ENCODE measurements at places on chromosomes 7 and 10. TPM values are rescaled to one million over a fixed set of nuclear protein-coding genes. Genes with fewer than 3 reads are reported as not detected.
A peak's percentile ranks its signal among the peaks of the same experiment; 100 is the strongest.

The PKD2L1 gene
- not detected for total RNA-seq

GRCh38 chr7:16648551-16648950 is 2.6 kb downstream of the BZW2 start:
- peak overlapping the region; percentile 79 for H3K27ac ChIP-seq
- no peak for DNase-seq
- H3K27me3 ChIP-seq, result no peaks in the 10 kb centered on the region

The MYO3A gene
- not detected for total RNA-seq

- H3K36me3 ChIP-seq, result no peaks in the 10 kb centered on the region
- H3K27ac ChIP-seq, result no peak overlapping the region
- peaks cover 14% of the 10 kb centered on the region for H3K4me1 ChIP-seq
- H3K27me3 ChIP-seq, result no peaks in the 10 kb centered on the region
These were observed 131.1 kb downstream of the CNNM2 start for GRCh38 chr10:103049237-103049636.

GRCh38 chr7:69638674-69639073 is 40.4 kb downstream of the AUTS2 start:
- no peak overlapping the region for H3K4me3 ChIP-seq
- H3K36me3 ChIP-seq, result no peaks in the 10 kb centered on the region
- no peaks in the 10 kb centered on the region for H3K27me3 ChIP-seq
- no peak overlapping the region for H3K27ac ChIP-seq
- DNase-seq, result no peak

The GIMAP4 gene
- 62.1 TPM for total RNA-seq

- H3K4me3 ChIP-seq, result peak overlapping the region; percentile 79
- DNase-seq, result peak; percentile 41
- no peaks in the 10 kb centered on the region for H3K27me3 ChIP-seq
- peaks cover 61% of the 10 kb centered on the region for H3K4me1 ChIP-seq
- no peaks in the 10 kb centered on the region for H3K36me3 ChIP-seq
- H3K27ac ChIP-seq, result no peak overlapping the region
These were observed 20.3 kb upstream of the KLF6 start for GRCh38 chr10:3805201-3805790.

DNA sequence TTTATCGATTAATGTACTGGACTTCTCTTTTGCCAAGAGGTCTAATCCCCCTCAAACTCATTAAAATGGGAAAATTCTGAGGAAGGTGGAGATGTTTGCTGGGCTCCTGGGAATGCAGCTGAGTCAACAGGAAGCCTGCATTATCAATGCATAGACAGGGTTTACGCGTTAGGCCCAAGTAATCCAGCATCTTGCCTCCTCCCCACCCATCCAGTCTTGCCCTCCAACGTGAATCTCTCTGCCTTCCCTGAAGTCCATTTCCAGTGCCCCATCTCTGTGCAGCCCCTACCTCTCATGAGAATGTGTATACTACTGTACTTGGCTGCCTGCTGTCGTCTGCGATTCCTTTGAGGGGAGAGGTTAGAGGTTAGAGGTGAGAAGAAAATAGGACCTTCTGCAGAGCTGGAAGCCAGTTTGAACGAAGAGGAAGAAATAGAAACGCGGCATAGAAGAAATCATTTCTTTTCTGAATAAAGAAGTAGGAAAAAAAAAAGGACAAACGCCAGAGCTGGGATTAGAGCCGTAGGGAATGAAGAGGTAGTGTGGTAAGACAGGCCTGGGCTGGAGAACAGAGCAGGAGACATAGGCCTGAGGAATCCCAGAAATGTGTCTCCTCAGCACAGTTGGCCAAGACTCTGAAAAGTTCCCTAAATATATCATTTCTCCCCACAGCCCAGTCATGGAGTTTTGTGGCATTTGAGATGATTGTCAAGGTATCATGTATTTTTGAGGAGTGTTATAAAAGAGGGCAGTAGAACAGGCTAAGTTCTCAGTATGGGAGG is 75.6 kb downstream of the MYOF start:
- no peaks in the 10 kb centered on the region for H3K27me3 ChIP-seq
- H3K27ac ChIP-seq, result no peak overlapping the region
- peaks cover 20% of the 10 kb centered on the region for H3K4me1 ChIP-seq
- no peaks in the 10 kb centered on the region for H3K36me3 ChIP-seq
- no peak for DNase-seq

DNA sequence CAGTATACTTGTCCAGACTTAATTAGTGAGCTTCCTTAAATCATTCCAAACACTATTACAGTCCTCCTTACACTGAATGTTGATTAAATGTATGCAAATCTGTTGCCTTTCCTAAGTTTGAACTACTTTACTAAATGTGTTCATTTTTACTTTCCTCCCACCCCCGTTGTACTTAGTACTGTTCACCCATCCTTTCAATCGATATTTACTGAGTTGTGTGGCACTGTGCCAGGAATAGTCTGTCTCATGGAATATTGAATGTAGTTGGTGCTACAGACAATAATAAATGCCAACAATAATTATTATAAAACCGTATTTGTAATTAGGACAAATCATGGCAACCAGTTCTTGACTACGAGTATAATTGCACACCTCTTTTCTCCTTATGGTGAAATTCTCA is 335.7 kb downstream of the GPR37 start:
- H3K4me3 ChIP-seq, result no peak overlapping the region
- H3K27ac ChIP-seq, result no peak overlapping the region
- no peaks in the 10 kb centered on the region for H3K27me3 ChIP-seq
- no peaks in the 10 kb centered on the region for H3K36me3 ChIP-seq

- DNase-seq, result no peak
- H3K4me3 ChIP-seq, result no peak overlapping the region
- peaks cover 2% of the 10 kb centered on the region for H3K36me3 ChIP-seq
- H3K27me3 ChIP-seq, result no peaks in the 10 kb centered on the region
These were observed 21.7 kb upstream of the ZNF365 start for GRCh38 chr10:62352356-62352970.

The PON3 gene
- not detected for total RNA-seq

The FAM20C gene
- total RNA-seq, result 2.8 TPM

DNA sequence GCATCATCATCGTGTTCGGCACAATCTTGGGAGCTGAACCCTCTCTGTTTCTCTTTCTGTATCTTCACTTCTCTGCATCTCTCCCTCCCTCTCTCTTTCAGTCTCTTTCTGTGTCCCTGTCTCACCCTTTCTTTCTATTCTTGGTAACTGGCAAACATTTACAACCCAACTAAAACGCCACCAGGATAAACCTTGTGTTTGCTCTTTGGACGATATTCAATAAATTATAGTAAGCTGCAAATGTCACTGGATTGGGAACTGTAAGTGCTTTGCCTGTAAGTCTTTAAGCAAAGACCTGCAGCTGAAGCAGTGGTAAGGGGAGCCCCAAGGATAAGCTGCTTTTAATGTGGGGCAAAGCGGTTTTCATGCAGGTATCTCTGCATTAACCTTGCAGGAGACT is 558.0 kb upstream of the MKI67 start:
- no peak overlapping the region for H3K27ac ChIP-seq
- H3K27me3 ChIP-seq, result peaks cover 4% of the 10 kb centered on the region
- no peaks in the 10 kb centered on the region for H3K4me1 ChIP-seq

The ANKRD2 gene
- total RNA-seq, result not detected

DNA sequence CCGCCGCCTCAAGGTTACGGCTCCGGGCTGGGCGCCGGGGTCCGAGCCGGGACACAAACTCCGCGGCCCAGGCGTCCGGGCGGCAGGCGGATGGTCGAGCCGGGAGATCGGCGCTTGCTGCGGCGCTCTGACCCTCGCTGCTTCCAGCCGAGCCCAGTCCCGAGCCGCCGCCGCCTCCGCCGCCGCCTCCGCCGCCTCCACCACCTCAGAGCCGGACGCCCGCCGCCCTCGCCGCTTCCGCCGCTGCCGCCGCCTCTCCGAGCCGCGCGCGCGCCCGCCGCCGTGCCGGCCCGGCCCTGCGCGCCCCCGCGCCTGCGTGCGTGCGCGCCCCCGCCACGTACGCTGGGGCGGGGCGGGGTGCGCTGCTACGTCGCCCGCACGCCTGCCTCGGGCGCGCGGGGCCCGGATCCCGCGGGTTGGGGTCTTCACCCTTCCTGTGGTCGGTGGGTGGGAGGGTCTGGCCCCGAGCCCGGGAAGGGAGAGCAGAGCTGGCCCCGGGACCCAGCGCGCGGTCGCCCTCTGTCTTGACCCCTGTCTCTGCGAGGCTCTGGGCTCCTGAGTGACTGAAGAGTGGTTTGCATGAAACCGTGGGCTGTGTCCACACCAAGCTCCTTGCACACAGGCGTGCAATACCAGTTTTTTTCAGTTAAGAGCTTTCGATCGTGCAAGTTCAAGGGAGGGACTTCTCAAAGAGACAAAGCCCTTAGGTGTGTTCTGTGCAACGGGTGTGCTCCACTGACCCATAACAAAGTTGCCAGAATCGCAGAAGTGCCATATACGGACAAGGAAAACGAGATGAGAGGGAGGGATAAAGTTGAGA is at the start of gene SMURF1:
SMURF1 (minus strand) TSS at position 256 of the 820 bp plus-strand sequence. CDS start 328 bp downstream, outside the sequence.
- H3K27ac ChIP-seq, result peak within 1 kb of the TSS; percentile 96
- peak within 1 kb of the TSS; percentile 95 for H3K4me3 ChIP-seq
- peaks cover 30% of the 10 kb centered on the region for H3K4me1 ChIP-seq

GRCh38 chr7:4939971-4940728 is 18.8 kb downstream of the MMD2 start:
- no peaks in the 10 kb centered on the region for H3K4me1 ChIP-seq
- H3K27ac ChIP-seq, result no peak overlapping the region
- H3K27me3 ChIP-seq, result peaks cover 9% of the 10 kb centered on the region

DNA sequence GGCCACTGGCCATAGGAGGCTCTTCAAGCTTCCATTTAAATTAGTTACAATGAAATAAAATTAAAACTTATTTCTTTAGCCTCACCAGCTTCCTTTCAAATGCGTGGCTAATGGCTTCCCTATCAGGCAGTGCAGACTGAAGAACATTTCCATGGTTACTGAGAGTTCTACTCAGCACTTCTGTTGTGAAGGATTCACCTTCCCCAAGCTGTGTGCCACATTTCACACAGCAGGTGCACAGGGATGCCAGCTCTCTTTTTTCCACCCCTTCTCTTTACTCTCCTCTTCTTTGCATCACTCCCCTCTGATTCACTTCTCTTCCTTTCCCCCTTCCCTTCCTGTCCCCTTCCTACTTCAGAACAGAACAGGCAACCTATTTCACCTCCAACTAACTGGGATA is 833 bp downstream of the GDF2 start:
- H3K4me1 ChIP-seq, result peaks cover 5% of the 10 kb centered on the region
- peaks cover 41% of the 10 kb centered on the region for H3K27me3 ChIP-seq
- no peak overlapping the region for H3K4me3 ChIP-seq
- no peak for DNase-seq
- H3K36me3 ChIP-seq, result no peaks in the 10 kb centered on the region

GRCh38 chr10:29728541-29729049 is 93.8 kb upstream of the SVIL start:
- peak overlapping the region; percentile 19 for H3K4me3 ChIP-seq
- DNase-seq, result no peak
- peaks cover 44% of the 10 kb centered on the region for H3K4me1 ChIP-seq

GRCh38 chr10:71366690-71367089 is 30.0 kb upstream of the CDH23 start:
- H3K27ac ChIP-seq, result no peak overlapping the region
- H3K4me3 ChIP-seq, result no peak overlapping the region
- peaks cover 4% of the 10 kb centered on the region for H3K4me1 ChIP-seq
- peaks cover 8% of the 10 kb centered on the region for H3K36me3 ChIP-seq
- H3K27me3 ChIP-seq, result peaks cover 23% of the 10 kb centered on the region

- H3K27me3 ChIP-seq, result no peaks in the 10 kb centered on the region
- no peak for DNase-seq
- H3K36me3 ChIP-seq, result peaks cover 2% of the 10 kb centered on the region
- no peak overlapping the region for H3K27ac ChIP-seq
- peaks cover 7% of the 10 kb centered on the region for H3K4me1 ChIP-seq
These were observed 110.7 kb downstream of the HIP1 start for GRCh38 chr7:75628055-75628454.

- H3K36me3 ChIP-seq, result no peaks in the 10 kb centered on the region
- peaks cover 37% of the 10 kb centered on the region for H3K27me3 ChIP-seq
- no peak overlapping the region for H3K4me3 ChIP-seq
- peaks cover 8% of the 10 kb centered on the region for H3K4me1 ChIP-seq
- no peak overlapping the region for H3K27ac ChIP-seq
These were observed 209.1 kb downstream of the CCSER2 start for GRCh38 chr10:84537447-84537931.

DNA sequence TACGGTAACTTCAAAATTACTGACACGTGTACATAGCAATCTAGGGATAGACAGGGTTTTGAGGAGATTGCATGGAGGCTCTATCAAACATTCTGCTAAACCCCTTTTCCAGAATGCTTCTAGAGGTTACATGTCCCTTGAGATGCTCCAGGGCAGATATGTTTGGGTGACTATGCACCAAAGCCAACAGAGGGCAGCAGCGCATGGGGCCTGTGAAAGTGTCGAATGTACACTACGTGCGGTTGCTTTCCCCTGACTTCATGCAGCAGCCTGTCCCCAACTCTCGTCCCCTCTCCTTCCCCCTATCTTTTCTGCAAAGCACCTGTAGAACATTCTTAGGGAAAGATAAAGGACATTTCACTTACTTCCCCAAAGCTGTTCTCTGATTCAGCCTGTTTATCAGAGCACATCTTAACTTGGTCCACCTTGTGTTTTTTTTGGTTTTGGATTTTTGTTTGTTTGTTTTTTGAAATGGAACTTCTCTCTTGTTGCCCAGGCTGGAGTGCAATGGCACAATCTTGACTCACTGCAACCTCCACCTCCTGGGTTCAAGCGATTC is 90.2 kb downstream of the UBE3C start:
- H3K36me3 ChIP-seq, result peaks cover 2% of the 10 kb centered on the region
- no peak for DNase-seq
- H3K27ac ChIP-seq, result no peak overlapping the region
- H3K4me3 ChIP-seq, result no peak overlapping the region

The PNLIP gene
- not detected for total RNA-seq

GRCh38 chr10:70234668-70235447 is 1.6 kb upstream of the PPA1 start:
- H3K4me3 ChIP-seq, result peak overlapping the region; percentile 25
- DNase-seq, result no peak
- peaks cover 19% of the 10 kb centered on the region for H3K4me1 ChIP-seq
- H3K27ac ChIP-seq, result no peak overlapping the region
- peaks cover 8% of the 10 kb centered on the region for H3K36me3 ChIP-seq
- peaks cover 11% of the 10 kb centered on the region for H3K27me3 ChIP-seq

- no peaks in the 10 kb centered on the region for H3K4me1 ChIP-seq
- H3K4me3 ChIP-seq, result no peak overlapping the region
- no peaks in the 10 kb centered on the region for H3K36me3 ChIP-seq
- H3K27ac ChIP-seq, result no peak overlapping the region
- H3K27me3 ChIP-seq, result peaks cover 23% of the 10 kb centered on the region
- no peak for DNase-seq
These were observed 110.5 kb downstream of the ADARB2 start for GRCh38 chr10:1626835-1627234.

The AGR3 gene
- not detected for total RNA-seq
